HFFc6 (cell line): ENCODE measurements at places on chromosomes 7 and 10.
A peak's percentile ranks its signal among the peaks of the same experiment; 100 is the strongest.

GRCh38 chr7:296373-296945 lies 6.5 kb downstream of the FOXL3 start:
- no peak for DNase-seq

GRCh38 chr7:132410385-132410784 lies 165.9 kb downstream of the PLXNA4 start:
- no peak for DNase-seq

GRCh38 chr10:49733866-49734265 lies 28.3 kb downstream of the OGDHL start:
- no peak for DNase-seq

DNA sequence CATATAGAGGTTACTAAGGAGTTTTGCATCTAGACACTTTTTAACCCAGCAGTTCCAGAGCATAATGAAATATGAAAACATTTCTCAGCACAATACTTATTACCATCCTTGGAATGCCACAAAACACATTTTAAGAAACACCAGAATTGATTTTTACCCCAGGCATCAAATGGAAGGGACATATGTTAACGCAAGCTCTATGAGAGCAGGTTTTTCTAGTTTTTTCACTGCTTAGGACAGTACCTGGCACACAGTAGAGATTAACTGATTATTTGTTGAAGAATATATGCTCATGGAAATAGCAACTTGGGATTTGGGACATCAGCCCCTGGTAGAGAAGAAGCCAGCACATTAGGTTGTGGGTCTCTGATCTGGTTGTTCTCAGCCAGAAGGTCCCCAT lies 67.0 kb upstream of the ARID5B start:
- no peak for DNase-seq

DNA sequence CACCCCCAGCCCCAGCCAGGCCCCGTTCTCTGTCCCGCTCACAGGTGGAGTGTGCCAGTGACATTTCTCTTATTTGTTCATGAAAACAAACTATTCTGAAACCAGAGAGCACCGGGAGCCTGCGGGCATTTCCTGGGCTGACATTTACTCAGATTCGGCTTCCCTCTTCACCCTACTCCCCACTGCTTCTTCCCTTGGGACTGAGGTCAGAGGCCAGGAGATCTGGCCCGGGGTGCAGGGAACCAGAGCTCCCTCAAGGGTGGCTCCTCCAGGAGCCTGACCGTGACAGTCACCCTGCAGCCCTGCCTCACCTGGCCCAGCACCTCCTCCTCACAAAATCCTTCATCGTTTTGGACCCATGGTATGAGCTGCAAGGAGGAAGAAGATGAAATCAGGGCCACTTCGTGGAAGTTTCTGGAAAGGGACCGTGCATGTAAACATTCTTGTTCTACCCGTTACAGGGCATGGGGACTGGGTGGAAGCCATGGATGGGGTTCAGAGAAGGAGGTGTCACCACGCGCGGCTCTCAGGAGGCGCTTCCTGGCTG lies 12.2 kb downstream of the BHLHA15 start:
- DNase-seq, result no peak

GRCh38 chr7:33802600-33802999 lies 102.7 kb upstream of the BMPER start:
- DNase-seq, result no peak

DNA sequence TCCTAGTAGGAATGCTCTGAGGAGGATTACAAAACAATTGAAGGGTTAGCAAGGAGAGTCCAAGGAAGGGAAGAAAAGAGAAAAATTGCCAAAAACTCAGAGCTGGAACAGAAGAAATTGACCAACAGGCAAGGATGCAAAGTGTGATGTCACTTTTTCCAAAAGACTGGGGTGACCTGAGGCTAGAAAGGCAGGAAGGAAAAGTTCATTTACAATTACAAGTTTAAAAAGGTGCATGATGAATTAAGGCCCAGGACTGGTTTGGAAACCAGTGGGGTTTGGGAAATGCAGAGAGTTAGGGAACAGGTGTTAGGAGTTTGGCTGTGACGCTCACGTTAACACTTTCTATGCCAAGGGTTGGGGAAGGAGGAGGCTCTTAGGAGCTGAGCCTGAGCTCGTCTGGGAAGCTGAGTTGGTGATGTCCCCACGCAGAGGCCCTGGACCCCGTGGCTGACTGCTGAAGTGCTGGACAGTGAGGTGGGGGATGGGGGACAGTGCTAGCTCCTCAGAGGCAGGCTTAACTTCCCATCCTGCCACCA lies 92.6 kb upstream of the PODXL start:
- DNase-seq, result no peak

DNA sequence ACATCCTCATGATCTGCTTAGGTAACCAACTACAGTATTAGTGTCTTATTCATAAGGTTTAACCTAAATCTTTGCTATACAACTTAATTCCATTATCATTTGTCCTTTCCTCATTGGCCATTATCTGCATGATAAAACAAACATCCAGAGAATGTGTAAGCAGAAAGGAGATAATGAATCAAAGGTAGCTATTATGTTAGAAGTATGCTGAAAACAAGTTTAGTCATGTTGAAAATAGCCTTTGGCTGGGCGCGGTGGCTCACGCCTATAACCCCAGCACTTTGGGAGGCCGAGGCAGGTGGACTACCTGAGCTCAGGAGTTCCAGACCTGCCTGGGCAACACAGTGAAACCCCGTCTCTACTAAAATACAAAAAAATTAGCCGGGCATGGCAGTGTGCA lies 78.2 kb downstream of the NT5C2 start:
- no peak for DNase-seq

GRCh38 chr10:98563811-98564210 lies 117.1 kb upstream of the HPS1 start:
- DNase-seq, result no peak

- DNase-seq, result no peak
Measured at GRCh38 chr10:32948451-32948850, 9.6 kb downstream of the ITGB1 start.

DNA sequence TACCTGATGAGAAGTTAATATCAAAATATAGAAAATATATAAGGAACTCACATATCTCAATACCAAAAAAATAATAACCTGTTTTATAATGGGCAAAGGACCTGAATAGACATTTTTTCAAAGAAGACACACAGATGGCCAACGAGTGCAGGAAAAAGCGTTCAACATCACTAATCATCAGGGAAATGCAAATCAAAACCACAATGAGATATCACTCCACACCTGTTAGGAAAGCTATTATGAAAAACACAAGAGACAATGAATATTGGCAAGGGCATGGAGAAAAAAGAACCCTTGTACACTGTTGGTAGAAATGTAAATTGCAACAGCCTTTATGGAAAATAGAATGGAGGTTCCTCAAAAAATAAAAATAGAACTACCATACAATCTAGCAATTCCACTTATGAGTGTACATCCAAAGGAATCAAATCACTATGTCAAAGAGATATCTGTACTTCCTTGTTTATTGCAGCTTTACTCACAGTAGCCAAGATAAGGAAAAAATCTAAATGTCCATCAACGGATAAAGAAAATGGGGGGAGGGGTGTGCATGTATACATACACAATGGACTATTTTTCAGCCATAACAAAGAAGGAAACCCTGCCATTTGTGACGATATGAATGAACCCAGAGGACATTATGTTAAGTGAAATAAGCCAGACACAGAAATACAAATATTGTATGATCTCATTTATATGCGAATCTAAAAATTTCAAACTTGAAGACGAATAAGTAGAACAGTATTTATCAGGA lies 3.6 kb upstream of the ALOX5 start:
- no peak for DNase-seq

GRCh38 chr10:57849691-57850357 lies 417.9 kb downstream of the IPMK start:
- DNase-seq, result no peak

- no peak for DNase-seq
Measured at GRCh38 chr10:119183664-119184412, 5.2 kb upstream of the PRDX3 start.

DNA sequence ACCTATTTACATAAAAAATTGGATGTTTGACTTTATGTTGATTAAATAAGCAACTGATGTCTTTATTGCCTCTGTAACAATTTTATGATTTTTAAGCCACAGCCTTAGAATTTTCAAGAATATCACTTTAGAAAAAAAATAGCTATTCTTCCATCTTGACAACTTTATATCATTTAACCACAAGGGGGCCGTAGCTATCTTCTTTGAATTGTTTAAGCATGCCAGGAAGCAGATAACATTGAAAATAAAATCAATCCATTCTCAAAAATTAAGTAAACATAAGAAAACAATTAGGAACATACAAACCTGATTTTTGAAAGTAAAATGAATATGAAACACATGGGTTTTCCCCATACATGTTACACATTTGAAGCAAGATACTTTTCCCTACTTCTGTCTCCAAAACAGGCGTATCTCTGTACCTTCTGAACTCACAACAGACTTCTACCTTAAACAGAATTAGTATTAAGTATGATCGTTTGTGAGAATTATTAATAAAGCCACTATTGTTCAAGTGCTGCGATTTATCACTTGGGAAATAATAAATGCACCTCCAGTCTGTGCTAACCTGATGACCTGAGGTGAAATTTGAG lies 209.0 kb downstream of the CACNA2D1 start:
- DNase-seq, result peak; percentile 30

GRCh38 chr7:27784399-27785053 lies 44.6 kb downstream of the TAX1BP1 start:
- DNase-seq, result peak; percentile 88

DNA sequence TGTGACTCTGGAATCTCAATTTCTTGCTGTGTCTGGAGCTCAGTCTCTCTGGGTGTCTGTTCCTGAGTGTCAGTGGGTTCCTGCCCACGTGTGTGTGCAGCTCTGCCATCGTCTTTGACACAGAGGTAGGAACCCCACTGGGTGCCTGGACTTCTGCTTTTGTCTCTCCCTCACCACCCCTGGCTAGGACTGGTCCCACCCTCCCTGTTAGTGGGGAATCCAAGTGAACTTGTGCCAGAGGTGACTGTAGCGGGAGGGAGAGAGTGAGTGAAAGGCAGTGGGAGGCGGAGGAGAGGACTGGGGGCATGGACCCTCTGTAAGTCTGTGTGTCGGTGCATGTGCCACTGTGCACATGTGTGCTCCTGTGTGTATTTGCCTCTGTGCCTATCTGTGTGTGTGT lies 299.9 kb upstream of the ZMIZ1 start:
- DNase-seq, result no peak

- no peak for DNase-seq
Measured at GRCh38 chr10:16381083-16381482, 55.7 kb upstream of the PTER start.

- DNase-seq, result no peak
Measured at GRCh38 chr10:103648251-103648635, 154.7 kb downstream of the NEURL1 start.

DNA sequence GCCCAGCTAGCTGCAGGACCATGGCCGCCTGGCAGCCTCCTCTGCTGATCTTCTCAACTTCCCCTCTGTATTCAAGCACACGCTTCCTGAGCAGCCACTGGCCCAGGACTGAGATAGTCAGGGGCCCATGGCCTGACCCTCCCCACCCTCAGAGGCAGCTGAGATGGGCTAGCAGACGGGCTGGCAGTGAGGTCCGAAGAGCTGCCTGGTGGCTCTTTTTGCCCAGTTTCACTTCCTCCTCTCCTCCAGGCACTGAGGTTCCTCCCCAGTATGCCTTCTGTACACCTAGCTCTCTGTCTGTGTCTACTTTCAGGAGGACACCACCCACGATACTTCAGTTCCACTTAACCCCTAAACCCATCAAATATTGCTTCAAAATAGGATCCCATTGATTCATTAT lies 395.6 kb downstream of the TNS3 start:
- no peak for DNase-seq

DNA sequence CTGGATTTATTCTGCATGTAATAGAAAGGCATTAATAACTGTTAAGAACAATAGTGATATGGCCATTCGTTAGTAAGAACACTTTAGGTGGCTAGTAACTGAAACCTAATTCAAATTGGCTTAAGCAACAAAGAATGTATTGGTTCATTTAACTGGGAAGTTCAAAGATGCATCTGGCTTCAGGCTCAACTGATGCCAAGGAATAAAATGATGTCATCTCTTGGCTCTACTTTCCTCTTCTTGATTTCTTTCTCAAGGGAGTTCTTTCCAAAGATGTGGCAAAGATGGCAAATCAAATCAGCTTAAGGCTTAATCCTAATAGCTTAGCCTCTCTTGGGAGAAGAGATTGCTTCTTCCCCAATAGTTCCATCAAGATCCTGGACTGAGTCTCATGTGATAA lies 51.6 kb downstream of the PIK3CG start:
- no peak for DNase-seq

DNA sequence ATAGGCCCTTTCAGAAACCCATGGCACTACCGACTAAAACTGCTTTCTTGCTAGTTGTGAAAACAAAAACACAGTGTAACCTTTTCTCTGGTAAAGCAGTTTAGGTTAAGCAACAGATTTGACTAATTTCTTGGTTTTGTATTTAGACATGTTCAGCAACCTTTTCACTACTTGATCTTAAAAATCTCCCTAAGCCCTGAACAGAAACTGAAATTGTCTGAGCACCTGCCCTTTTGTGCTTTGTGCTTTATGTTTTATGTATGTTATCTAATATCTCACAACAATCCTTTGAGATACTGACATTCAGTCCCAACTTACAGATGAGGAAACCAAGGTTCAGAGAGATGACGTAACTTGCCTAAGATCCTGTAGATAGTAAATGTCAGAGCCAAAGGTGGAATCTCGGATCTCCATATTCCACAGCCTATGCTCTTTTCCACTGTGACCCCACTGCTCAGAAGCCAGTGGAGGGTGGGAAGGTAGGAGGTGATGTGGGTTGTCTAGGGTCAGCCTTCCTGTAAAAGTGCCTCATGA lies 146.6 kb downstream of the LCOR start:
- DNase-seq, result no peak

DNA sequence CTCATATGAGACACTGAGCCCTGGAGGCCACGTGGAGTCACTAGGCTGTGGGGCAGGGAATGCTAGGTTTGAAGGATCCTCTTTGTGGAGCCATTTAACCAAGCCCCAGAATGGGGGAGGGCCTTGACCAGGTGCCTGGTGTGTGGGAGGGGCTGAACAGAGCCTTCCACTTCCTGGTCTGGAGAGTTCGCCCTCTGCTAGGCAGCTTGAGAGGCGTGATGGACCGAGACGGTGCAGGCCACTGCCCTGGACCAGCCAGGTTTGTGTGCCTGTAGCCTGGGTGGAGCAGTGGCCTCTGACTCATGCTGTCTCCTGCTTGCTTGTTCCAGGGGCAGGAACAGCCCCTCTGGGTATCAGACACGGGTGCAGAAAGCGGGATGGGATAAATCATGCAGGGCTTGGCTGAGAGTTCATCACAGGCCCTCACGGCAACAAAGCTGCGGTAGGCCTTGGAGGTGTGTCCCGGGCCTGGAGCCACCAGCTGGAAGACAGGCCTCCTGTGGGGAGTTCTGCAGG lies 27.4 kb downstream of the ADAMTS14 start:
- DNase-seq, result no peak

- DNase-seq, result no peak
Measured at GRCh38 chr7:99748846-99749579, 14.0 kb upstream of the CYP3A7 start.

DNA sequence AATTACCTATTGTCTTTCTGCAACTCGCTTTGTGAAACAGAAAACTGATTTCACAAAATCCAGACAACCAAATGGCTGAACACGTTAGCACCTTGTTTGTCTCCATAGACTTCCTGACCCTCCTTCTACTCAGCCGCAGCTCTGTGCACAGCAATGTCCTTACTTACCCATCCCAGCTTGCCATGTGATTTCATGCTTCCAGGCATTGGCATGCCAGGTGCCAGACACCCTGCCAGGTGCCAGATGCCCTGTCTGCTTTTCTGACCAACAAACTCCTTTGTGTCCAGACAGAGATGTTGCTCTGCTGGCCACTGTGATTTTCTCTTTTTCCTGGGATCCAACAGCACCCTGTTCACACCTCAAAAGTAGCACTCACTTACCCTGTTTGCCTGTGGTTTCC lies 16.1 kb upstream of the FAM170B start:
- no peak for DNase-seq

GRCh38 chr7:81232084-81232799 lies 313.4 kb upstream of the SEMA3C start:
- no peak for DNase-seq
